ENCODE measurements at places on chromosomes 12 and 14.

DNA sequence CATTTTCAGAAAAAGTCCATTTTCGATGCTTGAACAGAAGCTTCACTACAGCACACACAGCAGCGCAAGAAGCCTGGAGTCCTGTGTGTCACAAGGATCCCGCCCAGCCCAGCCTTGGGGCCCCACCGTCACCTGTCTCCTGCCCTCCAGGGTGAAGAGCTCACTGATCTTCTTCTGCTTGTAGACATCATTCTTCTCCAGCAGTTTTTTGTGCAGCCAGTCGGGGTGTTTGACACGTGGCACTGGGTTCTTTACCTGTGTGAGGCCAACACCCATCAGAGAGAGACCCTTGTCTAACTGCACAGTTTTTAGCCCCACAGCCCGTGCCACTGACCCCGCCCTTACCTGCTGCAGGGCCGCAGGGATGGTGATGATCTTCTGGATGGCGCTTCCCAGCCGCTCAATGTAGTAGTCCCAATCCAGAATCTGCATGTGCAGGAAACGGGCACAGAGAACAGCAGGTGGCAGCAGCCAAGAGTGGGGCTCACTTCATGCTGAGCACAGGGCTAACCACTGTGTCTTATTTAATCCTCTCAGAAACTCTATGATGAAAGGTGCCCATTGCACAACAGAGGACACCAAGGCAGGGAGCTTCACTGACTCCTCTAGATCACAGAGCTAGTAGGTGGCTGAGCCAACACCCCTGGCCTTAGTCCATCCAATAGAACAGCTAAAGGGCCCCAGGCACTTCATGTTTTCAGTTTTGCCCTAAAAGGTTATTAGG, 30.0 kb downstream of the POLE start:
- DNase-seq: no peak

- no peak for DNase-seq
These were observed 4.1 kb downstream of the PHB2 start for GRCh38 chr12:6966351-6966750.

DNA sequence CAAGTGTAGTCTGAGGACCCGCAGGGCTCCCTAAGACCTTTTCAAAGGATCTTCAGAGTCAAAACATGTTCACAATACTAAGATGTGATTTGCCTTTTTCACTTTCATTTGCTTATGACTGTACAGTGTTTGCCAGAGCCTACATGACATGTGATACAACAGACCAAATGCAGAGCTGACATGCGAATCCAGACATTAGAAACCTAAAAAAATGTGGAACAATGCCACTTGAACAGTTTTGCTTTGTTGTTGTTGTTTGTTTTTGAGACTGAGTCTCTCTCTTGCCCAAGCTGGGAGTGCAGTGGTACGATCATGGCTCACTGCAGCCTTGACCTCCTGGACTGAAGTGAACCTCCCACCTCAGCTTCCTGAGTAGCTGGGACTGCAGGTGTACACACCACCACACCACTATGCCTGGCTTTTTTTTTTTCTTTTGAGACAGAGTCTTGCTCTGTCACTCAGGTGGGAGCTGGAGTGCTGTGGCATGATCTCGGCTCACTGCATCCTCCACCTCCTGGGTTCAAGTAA, 5.3 kb upstream of the RAB35 start:
- DNase-seq: no peak

- no peak for DNase-seq
These were observed 141.2 kb downstream of the SYNE2 start for GRCh38 chr14:63993992-63994391.

- DNase-seq: peak; percentile 57
These were observed 13.6 kb upstream of the PAX9 start for GRCh38 chr14:36647824-36648753.

GRCh38 chr12:38831715-38832114, 73.7 kb downstream of the CPNE8 start:
- no peak for DNase-seq

DNA sequence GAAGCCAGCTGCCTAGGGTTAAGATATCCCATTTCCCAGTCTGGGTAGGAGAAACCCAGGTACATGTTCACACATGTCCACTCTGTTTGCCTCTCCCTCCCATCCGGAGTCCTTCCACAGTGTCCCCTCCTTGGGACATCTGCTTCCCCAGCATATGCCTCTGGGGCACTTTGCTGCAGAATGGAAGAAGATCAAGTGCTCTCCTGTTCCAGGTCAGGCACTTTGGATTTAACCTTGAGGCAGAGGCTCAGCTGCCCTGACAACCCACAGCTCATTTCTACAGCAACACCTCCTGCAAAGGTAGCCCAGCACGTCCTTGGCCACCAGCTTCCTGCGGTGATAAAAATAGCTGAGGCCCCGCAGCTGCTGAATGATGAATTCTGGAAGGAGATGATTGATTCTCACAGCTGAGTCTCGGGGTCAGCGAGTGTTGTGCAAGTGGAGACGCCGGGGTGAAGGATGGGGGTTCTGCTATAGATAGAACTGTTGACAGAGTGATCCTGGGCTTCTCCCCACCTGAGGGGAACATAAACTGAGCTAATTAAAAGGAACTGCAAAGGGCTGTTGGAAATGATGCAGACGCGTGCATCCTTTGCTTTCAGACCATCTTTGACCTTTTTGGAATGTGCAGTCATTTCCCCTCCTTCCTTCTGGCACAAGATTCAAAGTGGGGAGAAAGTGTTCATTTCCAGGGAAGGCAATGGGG, 145.0 kb downstream of the SLC38A6 start:
- DNase-seq: no peak

- no peak for DNase-seq
These were observed 86.4 kb downstream of the WSCD2 start for GRCh38 chr12:108215458-108215857.

DNA sequence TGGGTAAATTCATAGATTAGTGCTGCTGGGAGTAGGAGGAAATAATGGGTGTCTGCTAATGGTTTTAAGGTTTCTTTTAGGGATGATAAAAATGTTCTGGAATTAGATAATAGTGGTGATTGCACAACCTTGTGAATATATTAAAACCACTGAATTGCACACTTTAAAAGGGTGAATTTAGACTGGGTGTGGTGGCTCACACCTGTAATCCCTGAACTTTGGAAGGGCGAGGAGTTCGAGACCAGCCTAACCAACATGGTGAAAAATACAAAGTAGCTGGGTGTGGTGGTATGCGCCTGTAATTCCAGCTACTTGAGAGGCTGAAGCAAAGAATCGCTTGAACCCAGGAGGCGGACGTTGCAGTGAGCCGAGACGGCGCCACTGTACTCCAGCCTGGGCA, 1.3 kb downstream of the RAD52 start:
- DNase-seq: no peak

- DNase-seq: peak; percentile 76
These were observed 18.8 kb upstream of the GAS2L3 start for GRCh38 chr12:100554608-100555077.

GRCh38 chr12:22935501-22935900, 310.5 kb downstream of the ETNK1 start:
- no peak for DNase-seq

GRCh38 chr14:20400589-20400964, 12.7 kb downstream of the TEP1 start:
- no peak for DNase-seq

DNA sequence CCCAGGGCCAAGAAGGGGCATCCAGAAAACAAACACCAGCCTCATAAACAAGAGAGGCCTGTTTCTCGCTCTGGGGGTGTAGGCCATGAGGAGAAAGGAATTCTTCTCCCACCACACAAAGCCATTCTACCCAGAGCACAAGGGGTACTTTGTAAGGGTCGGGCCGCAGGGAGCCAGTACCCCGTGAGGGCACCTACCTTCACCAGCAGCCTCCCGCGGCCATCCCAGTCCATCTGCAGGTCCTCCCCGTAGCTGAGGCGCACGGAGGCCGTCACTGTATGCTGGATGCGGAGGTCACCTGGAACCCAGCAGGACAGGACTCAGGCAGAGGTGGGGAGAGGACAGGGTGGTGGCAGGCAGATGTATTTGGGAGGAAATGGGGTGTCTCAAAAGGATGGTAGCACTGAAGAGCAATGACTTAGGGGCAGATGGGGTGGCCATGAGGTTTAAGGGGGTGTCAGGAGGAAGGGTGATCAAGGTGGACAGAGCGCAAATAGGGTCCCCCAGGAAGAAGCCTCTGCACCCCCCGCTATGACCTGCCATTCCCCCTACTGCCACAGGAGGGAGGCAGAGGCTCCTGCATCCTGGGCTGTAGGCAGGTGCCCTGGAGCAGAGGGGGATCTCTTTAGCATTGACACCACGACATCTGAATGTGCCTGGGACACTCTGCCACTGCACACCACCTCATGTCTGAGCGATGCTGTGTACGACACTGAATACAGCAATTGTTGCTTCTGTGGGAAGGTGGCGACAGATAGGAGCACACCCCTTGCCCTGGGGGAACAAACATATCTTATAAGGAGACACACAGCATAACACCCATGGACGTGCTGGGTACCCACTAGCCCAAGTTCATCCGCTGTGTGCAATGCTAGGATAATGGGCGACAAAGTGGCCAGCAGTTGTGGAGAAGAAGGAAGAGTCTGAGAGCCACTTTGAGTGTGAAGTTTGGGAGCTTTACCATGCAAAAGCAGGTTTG, 61.4 kb downstream of the VWF start:
- DNase-seq: no peak

DNA sequence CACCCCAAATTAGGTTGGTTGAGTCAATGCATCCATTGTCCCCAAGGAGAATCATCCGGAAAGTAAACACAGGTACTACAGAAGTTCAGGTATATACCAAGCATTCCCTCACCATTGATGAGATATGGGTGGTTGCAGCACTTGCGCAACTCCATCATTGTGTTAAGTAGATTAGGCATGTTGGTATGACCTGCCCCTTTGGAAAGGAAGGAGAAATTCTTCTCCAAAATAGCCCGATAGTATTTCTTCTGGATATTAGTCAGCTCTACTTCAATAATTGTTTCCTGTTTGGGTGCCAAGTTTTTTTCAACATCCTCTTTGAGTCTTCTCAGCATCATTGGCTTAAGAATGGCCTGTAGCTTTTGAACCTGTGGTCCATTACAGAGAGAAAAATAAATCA, 21.3 kb upstream of the SUPT16H start:
- DNase-seq: no peak

DNA sequence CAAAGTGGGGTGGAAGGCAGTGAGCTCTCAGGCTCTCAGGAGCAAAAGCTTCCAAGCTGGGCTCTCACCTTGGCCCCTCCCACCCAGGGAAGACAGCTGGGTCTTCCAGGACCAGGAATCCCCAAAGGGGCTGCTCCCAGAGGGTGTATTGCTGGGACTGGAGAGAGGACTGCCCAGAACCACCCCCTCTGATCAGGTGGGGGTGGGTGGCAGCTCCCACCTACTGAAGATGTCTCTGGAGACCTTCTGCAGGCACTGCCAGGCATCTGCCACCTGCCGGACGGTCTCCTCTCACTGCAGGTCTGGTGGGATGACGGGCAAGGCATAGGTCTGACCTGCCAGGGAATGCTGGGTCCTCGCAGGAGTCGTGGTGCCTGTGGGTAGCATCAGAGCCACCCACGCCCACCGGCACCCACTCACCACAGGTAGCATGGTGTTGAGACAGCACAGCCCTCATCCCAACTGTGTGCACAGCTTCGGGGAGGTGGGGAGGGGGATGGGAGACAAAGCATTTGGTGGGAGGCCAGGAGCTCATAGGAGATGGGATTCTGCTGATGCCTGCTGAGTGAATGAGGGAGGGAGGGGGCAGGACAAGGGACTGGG, 103.2 kb downstream of the SINHCAF start:
- DNase-seq: no peak

DNA sequence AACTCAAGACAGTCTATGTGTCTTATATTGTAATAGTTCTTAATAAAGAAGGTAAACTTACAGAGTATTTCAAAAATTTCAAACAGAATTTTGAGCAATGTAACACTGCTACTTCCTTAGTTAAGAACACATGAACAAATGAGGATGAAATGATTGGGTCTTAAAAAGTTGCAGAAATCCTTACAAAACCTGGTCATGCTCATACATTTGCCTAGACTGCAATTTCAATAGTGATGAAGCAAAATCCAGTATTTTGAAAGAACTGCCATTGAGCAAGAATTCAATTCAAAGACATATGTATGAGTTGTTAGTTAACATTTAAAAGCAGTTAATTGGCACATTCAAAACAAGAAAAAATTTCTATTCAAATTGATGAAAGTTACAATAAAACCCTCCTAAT, 17.8 kb upstream of the HIF1A start:
- no peak for DNase-seq

DNA sequence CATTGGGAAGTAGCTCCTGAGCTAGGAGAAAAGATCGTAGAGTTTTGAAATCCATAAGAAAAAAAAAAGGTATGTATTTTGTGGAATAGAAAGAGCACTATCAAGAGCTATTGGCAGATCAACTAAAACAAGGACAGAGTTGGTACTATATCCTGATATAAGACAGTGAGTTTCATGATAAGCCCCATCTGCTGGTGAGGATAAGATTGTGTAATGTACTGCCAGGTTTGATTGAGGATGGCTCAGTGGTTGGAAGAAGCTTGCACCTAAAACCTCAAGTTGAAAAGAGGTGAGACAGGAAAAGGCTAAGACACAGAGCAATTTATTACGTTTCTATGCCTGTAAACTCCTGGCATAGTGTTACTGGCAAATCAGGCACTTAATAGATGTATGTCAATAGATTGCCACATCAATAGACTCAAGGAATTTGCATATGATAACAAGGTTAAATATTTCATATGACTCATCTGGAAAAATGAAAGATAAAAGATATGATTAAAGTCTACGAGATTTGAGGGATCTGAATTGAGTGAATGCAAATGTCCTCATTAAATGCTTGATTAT, 525.6 kb downstream of the FLRT2 start:
- peak; percentile 26 for DNase-seq

GRCh38 chr14:27056586-27056985, 458.8 kb upstream of the NOVA1 start:
- no peak for DNase-seq

DNA sequence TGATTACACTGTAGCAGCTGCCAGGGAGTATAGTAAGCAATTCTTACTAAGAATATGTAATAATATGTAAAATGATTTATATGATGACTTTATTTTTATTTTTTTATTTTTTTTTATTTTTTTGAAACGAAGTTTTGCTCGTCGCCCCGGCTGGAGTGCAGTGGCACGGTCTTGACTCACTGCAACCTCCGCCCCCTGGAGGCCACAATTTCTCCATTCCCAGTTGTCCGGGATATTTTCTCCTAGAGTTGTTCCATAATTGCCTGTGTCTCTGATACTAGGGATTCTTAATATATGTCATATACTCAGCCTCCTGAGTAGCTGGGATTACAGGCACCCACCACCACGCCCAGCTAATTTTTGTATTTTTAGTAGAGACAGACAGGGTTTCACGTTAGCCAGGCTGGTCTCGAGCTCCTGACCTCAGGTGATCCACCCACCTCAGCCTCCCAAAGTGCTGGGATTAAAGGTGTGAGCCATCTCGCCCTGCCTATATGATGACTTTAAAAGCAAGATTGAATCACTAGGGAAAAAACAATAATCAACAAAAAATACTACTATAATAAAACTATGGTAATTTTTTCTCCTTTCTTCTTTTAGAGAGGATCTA, 12.2 kb upstream of the ITPR2 start:
- no peak for DNase-seq
